ENCODE measurements at places on chromosomes 2 and 18.

GRCh38 chr2:158467248-158467647 is 10.5 kb downstream of the PKP4 start:
- no peak for DNase-seq

DNA sequence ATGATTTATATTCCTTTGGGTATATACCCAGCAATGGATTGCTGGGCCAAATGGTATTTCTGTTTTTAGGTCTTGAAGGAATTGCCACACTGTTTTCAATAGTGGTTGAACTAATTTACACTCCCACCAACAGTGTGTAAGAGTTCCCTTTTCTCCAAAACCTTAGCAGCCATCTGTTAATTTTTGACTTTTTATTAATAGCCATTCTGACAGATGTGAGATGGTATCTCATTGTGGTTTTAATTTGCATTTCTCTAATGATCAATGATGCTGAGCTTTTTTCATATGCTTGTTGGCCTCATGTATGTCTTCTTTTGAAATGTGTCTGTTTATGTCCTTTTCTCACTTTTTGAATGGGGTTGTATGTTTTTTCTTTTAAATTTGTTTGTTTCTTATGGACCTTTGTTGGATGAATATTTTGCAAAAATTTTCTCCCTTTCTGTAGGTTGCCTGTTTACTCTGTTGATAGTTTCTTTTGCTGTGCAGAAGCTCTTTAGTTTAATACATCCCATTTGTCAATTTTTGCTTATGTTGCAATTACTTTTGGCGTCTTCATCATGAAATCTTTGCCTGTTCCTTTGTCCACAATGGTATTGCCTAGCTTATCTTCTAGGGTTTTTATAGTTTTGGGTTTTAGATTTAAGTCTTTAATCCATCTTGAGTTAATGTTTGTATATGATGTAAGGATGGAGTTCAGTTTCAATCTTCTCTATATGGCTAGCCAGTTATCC is 119.7 kb upstream of the XIRP2 start:
- no peak for DNase-seq

DNA sequence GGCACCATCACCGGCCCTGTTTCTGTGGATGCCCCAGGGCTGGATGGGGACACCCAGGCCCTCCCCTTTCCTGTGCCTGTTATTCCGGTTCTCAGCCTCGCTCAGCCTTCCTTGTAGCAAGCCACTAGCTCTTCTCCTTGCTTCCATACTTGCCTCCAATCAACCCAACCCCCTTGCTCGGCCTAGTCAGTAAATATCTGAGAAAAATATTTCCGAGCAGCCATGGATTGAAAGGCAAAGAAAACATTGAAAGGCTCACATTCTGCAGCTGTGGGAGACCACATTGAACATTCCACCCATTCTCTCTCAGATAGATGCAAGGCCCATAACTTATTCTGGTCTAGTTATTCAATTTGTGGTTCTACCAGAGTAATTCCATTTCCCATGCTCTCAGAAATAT is 114.9 kb downstream of the SPP2 start:
- DNase-seq, result no peak

DNA sequence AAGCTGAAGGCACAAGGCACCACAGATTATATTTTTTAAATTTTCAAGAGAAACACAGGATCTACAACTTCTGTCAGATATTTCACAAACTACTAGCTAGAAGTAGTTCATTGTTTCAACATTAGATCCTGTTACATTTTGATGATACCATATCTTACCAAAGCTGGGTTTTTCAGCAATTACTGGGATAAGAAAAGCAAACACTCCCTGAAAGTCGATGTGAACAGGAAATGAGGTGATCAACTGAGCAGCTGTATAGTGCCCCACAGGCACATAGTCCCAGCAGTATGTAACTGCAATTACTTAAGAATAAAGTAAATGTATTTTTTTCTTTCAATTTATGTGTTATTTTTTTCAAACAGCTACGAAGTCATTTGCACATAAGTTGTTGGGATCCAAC is 103.5 kb downstream of the DNER start:
- no peak for DNase-seq

GRCh38 chr2:71554706-71555056 is 101.3 kb downstream of the DYSF start:
- no peak for DNase-seq

- DNase-seq, result no peak
These were observed 879.0 kb downstream of the DSC3 start for GRCh38 chr18:30163573-30163972.

- DNase-seq, result no peak
These were observed 35.2 kb downstream of the OTOF start for GRCh38 chr2:26442707-26443106.

DNA sequence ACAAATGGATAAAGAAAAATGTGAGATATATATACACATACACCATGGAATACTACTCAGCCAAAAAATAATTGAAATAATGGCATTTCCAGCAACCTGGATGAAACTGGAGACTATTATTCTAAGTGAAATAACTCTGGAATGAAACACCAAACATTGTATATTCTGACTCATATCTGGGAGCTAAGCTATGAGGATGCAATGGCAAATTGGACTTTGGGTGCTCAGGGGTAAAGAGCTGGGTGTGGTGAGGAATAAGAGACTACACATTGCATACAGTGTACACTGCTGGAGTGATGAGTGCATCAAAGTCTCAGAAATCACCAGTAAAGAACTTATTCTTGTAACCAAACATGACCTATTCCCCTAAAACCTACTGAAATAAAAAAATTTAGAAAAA is 636.0 kb upstream of the LRATD1 start:
- DNase-seq, result no peak

GRCh38 chr18:730692-731091 is 18.3 kb upstream of the ENOSF1 start:
- no peak for DNase-seq

DNA sequence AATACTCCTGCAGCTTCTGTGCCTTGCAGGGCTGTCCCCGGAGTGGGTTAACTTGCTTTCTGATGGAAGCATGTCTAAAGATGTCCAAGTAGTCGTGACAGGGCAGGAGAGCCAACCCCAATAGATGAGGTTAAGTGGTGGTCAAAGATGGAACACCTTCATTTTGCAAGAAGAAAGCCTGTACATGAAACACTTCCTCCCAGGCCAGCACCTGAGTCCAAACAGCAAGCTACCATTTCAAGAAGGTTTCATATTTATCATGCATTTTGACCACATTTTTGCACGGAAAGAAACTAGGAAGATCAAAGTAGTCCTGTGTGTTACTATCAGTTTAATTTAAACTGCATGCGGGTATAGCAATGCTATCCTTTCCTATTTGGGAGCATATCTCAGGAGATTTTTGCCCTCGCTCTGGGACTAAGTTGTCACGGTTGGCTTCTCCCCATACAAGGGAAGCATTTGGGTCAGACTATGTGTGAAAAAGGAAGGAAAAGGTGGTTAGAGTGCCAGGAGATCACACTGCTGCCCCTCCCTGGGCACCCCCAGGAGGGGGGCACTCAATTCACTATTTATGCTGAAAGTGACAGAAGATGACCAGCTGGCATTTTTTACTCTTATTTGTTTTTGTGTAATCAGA is 187.6 kb downstream of the ZNF521 start:
- no peak for DNase-seq

GRCh38 chr2:165787334-165787733 is 6.7 kb downstream of the GALNT3 start:
- no peak for DNase-seq

GRCh38 chr2:238433941-238434845 is 7.5 kb downstream of the ASB1 start:
- DNase-seq, result no peak

- no peak for DNase-seq
These were observed 74.2 kb downstream of the LYPD6B start for GRCh38 chr2:149112713-149113112.

GRCh38 chr2:27441958-27442919 is at the start of gene KRTCAP3:
Gene KRTCAP3 (plus strand): TSS chr2:27442381. CDS start chr2:27442413, 32 bp downstream.
- DNase-seq, result no peak

DNA sequence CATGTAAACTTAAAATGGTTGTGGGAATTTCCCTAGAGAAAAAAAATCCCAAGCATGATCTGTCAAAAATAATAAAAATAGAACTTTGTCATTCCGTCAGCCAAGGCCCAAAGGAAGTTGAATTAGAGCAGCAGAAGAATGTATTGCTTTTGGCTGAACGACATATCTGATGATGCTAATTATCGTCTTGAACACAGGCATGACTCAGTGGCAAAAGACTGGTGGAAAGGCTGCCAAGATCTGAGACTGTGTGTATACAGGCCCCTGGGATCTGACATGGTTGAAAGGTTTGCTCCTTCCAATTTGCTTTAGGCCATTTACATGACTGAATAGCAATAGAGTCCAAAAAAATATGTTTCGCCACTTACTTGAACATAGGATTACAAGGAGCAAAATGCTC is 1057.1 kb upstream of the CRIM1 start:
- no peak for DNase-seq

- DNase-seq, result no peak
These were observed 82.0 kb downstream of the THADA start for GRCh38 chr2:43513796-43514195.

DNA sequence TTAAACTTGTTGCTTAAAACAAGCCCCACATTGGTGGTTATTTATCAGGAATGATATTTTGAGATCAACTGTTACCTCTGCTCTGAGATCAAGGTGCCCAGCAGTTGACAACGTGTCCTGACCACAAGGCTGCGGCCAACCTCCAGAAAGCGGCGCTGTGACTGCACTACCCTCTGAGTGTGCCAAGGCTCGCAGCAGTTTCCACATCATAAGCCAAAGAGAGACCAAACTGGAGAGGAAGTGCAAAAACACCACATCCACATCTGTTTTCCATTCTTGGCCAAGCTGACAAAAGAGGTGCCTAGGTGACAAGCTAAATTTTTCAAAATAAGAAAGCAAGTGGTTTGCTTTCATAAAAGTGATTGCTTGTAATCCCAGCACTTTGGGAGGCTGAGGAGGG is 410.8 kb upstream of the POU3F3 start:
- no peak for DNase-seq

DNA sequence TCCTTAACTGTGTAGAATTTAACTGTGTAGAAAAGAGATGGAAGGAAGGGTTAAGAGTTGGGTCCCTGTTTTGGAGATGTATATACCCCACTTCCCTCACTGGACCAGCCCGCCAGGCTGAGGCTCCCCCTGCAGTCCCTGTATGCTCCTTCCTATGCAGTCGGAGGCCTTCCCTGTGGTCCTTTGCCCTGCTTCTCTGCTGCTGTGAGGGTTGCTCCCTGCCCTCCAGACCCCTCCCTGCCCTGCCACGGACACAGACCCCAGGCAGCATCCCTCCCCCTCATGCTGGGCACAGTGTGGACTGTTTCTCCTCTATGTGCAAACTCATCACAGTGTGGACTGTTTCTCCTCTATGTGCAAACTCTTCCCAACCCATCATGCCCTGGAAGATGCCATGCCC is 88.7 kb downstream of the TGOLN2 start:
- DNase-seq, result no peak

- no peak for DNase-seq
These were observed 259.6 kb downstream of the SS18 start for GRCh38 chr18:25830787-25831186.

DNA sequence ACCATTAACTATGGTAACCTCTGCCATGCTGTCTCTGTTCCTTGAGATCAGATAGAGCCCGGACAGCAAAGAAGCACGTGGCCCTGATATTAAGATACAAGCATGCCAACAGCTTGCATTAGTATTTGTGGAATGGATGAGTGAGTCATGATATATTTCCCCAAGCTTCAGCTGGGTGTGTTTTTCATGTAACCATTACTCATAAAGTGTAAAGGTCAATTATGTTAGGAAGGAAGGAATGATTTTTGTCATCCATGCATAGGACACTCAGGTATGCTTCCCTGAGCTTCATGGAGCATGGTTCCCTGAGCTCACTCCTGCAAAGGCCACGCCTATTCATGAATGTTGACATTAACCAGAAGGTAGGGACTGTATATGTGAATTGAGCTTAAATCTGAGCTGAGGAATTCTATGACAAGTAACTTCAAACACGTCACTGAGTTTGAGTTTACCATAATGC is 74.6 kb downstream of the ARL4C start:
- no peak for DNase-seq

DNA sequence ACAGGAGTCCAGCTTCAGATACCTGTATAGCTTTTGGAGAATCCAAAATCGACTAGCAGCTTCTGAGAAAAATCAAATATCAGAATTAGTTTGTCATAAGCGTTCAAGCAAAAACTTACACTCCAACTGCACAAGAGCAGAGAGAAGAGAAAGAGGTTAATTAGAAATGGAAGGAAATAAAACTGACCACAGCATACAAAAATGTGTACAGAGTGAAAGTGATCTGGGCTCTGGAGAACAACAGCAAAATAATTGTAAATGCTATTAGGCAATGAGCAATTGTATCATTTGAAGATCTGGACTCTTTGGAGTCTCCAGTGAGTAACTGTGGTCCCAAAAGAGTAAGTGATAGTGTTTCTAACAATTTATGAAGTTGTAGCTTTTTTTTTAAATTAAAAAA is 867.3 kb downstream of the TRIB2 start:
- no peak for DNase-seq

GRCh38 chr2:563512-563911 is 113.7 kb downstream of the TMEM18 start:
- DNase-seq, result no peak

DNA sequence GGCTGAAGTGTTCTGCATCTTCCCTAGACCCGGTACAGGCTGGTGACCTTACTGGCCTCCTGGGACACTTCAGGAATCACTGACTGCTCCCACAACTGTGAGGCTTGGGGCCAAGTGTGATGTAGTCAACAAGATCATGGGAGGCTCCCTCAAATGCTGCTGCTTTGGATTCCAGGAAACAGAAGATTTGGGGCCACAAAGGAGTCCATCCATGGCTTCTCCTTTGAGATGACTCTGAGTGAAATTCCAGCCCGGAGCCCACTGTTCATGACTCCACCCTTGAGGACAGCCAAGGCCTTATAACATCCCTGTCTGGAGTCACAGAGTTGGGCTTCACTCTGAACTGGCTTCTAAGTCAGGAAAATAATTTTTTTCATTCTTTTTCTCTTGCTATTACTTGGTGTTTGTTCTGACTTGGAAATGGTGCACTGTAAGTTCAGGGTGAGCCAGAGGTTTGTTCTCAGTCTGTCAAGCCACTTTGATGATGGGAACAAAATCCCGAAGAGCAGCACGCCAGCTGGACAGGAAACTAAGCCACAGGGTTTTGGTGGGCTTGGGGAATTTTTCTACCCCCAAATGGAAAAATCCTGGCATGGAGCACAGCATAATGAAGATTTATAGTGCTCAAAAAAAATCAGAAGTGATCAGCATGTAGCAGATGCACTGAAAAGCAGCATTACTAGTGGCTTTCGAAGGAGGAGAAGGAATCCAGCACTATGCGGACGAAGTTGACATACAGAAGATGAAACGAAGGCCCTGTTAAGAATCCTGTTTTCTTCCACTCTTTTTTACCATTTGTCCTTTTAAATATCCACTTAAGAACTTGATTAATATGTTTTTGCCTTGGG is 98.1 kb upstream of the ZFP36L2 start:
- DNase-seq, result no peak

GRCh38 chr2:133163111-133163510 is 405.2 kb downstream of the NCKAP5 start:
- no peak for DNase-seq

GRCh38 chr18:10526561-10526949 is 728 bp downstream of the NAPG start:
- no peak for DNase-seq

GRCh38 chr18:55264108-55264507 is 304.8 kb upstream of the CCDC68 start:
- no peak for DNase-seq

Measured in stimulated activated CD4-positive, alpha-beta T cell treated with anti-CD3 and anti-CD28 coated beads, Interleukin-12 subunit alpha, Interleukin-12 subunit beta, amount 100 ng/mL, for 24 hours (primary cell).